Bronchial epithelial cell (primary cell): ENCODE measurements at places on chromosomes 13 and 19.

DNA sequence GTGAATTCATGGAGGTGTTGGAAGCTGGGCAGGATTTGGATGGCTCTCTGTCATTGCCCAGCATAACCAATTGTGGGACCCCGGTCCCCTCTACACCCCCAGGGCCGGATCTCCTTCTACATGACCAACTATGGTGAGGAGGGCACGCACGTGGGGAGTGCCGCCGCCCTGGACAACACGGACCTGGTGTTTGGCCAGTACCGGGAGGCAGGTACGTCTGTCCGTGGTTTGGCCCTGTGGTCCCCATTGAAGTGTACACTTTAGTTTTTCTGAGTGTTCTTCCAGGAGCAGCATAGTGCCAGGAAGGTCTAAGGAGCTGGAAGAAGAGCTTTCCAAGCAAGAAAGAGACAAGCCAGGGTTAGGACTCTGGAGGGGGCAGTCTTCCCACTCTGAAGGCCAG lies 13.2 kb downstream of the B3GNT8 start:
- DNase-seq = no peak

DNA sequence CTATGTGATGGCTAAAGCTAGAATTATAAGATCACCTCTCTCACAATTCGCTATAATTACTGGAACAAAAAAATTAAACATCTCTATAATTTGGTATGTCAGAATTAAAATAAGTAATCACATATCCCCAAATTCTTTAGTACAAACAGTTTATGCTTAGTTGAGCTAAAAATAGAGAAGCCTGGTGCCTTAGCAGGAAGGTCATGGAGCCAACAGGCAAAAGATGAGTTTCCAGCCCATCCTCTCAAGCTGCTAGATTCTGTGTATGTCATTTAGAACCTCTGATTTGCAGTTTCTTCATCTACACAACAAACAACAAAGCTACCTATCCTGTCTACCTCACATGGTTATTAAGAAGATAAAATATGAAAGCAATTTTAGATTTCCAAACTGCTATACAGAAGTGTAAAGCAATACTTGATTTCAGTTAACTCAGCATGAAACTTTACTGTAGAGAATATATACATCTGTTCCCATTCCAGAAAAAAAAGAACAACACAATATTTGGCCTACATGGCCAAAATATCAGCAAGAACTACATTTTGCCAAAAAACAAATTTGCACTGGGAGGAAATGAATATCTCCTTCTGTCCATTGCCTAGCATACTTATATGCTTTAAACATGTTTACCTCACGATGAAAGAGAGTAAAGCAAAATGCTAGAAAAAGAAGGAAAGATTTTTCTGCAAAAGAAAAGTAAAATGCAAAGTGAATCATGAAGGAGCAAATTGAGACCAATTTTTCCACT lies 294.0 kb upstream of the MIR17HG start:
- no peak for DNase-seq

GRCh38 chr19:19551853-19552192 lies 13.8 kb downstream of the CILP2 start:
- no peak for DNase-seq

DNA sequence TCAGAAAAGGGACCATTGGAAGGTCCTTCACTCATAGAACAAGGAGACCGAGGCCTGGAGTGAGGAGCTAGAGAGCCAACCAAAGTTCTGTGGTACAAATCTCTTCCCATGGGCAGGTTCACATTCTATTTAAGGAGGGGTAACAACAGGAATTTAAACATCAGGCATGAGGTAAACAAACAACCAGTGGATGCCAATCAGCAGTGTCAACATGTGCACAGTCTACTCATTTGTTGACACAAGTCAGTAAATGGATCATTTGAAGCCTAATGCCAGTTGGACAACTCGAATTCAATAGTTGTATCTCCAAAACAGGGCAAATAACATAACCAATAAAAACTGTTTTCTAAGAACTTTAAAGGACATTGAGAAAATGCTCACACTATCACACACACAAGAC lies 6.3 kb upstream of the DOCK9 start:
- DNase-seq = peak; percentile 35

DNA sequence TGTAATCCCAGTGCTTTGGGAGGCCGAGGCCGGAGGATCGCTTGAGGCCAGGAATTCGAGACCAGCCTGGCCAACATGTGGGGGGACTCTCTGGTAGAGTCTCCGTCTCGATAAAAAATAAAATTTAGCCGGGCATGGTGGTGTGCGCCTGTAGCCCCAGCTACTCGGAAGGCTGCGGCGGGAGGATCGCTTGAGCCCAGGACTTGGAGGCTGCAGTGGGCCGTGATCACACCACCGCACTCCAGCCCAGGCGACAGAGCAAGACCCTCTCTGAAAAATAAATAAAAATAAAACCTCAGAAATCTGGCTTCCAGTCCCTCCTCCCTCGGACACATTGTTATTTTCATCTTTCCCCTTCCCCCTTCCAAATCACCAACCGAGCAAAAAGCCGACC lies 332 bp downstream of the IRGQ start:
- DNase-seq = no peak

GRCh38 chr19:12773571-12773970 lies 1.8 kb downstream of the HOOK2 start:
- no peak for DNase-seq

DNA sequence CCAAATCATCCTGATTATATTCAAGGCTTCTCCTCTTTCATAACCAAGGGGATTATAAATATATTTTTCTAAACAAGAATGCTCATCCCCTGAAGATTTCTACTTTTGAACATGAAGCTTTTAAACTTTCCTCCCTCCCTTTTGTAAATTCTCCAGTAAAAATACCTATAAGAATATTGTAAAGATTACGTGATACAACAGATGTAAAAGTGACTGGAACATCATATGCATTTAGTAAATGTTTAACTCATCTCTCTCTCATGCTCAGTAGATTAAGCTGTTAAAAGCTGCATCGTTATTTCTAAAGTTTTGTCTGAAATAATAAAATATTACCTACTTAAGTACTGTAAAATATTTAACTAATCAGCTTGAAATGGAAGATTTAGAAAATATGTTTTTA lies 281.1 kb downstream of the SPRY2 start:
- DNase-seq = no peak

GRCh38 chr19:7926021-7926726 lies at the start of gene CTXN1:
CTXN1 (minus strand) TSS chr19:7926135; CDS start chr19:7925538, 597 bp downstream.
- no peak for DNase-seq
